Caki2 (cell line): ENCODE measurements at places on chromosomes 2 and 18. TPM values are rescaled to one million over a fixed set of nuclear protein-coding genes. Genes with fewer than 3 reads are reported as not detected.

The TPRKB gene
- 41.7 and 52.6 TPM in 2 replicates for total RNA-seq

The STAT4 gene
- 11.1 and 15.2 TPM in 2 replicates for total RNA-seq

The PAPOLG gene
- 2.3 TPM in 2 replicates for total RNA-seq

The TNS1 gene
- total RNA-seq: 0.61 and 0.68 TPM in 2 replicates

The SGPP2 gene
- total RNA-seq: 7.5 and 8.1 TPM in 2 replicates

The EPB41L5 gene
- total RNA-seq: 4.8 and 16.5 TPM in 2 replicates

The GORASP2 gene
- 59.3 and 67.8 TPM in 2 replicates for total RNA-seq

The PNPT1 gene
- 12.7 and 26.6 TPM in 2 replicates for total RNA-seq

The SFT2D3 gene
- 3.4 and 6.6 TPM in 2 replicates for total RNA-seq

- DNase-seq: no peak
Measured at GRCh38 chr2:186534406-186534805, 48.3 kb downstream of the ZC3H15 start.

DNA sequence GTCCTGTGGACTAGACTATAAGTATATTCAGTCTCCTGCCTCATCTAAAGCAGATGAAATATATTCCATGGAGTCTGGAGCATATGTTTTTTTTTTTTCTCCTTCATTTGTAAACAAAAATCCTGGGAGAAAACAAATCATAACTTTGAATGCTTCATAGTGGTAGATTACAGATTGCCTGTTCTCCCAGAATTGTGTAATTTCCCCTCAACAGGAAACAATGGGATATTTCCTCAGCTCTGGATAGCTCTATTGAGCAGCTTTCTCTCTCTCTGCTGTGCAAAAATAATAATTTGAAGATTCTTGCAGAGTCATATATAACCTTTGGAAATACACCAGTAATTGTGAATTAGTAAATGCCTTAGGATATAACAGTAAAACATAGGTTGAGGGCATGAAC is 1406.6 kb upstream of the ACVR2A start:
- no peak for DNase-seq

GRCh38 chr2:20403774-20404312 is 43.0 kb upstream of the RHOB start:
- no peak for DNase-seq

DNA sequence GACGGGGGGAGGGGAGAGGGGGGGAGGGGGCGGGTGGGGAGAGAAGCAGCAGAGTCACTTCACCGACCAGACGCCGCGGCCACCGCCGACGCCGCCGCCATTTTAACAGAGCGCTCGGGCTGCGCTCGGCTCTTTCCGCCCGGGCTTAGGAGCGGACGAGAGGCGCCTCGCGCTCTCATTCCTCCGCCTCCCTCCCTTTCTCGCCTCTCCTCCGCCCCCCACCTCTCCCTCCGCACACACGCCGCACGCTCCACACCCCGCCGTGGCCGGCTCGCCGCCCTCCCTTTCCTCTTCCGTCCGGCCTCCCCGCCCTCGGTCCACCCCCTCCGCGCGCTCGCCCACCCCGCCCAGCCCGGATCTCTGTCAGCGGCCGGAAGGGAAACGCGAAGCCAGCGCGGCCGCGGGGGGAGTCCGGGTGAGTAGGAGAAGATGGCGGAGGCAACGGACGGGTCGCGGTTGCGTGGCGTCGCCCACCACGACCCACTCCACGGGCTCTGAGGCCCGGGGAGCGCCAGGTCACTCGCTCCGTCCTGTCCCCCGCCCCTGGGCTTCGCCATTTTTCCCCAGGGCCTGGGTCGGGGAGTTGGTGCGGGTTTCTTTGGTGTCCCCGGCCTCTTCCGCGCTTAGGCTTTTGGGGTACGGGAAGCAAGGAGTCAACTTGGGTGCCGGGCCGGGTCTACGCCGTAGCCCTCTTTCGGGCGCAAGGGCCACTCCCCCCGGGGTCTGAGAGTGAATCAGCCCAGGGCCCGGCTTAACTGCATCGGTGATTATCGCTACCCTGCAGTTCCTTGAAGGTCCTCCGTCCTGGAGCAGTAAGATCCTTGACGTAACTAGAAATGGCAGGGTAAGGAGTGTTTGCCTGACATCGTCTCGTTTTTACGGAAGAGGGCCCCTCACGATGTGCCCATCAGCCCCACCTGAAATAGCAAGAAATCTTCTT is at the start of gene USP34:
TSS of gene USP34 (minus strand) at position 123 of the 940 bp plus-strand sequence. CDS start 395 bp downstream, outside the sequence.
- DNase-seq: peak; percentile 95

- DNase-seq: no peak
Measured at GRCh38 chr18:41818381-41819355, 136.4 kb upstream of the PIK3C3 start.

- no peak for DNase-seq
Measured at GRCh38 chr2:73004466-73004865, 67.0 kb downstream of the SFXN5 start.

GRCh38 chr2:221088506-221088905 is 483.6 kb downstream of the EPHA4 start:
- no peak for DNase-seq

GRCh38 chr2:1499033-1499795 is 86.0 kb downstream of the TPO start:
- DNase-seq: no peak

- DNase-seq: no peak
Measured at GRCh38 chr2:16726147-16726546, 60.5 kb upstream of the CYRIA start.

DNA sequence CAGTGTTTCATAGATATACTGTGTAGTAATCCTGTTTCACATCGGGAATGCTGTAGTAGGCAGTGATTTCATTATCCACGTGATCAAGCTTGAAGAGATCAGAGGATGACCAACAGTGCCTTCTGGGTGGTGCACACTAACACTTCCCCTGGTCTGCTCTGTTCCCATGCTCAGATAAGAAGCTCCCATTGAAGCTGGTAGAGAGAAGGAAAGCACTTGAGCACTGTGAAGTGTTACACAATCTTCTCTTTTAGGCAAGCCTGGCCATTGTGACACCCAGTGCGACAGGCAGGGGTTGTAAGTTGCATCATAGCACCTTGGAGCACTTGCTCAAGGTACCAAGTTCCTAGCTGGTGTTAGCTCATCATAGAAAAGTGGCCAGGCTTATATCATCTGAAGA is 30.6 kb upstream of the GPD2 start:
- DNase-seq: no peak

DNA sequence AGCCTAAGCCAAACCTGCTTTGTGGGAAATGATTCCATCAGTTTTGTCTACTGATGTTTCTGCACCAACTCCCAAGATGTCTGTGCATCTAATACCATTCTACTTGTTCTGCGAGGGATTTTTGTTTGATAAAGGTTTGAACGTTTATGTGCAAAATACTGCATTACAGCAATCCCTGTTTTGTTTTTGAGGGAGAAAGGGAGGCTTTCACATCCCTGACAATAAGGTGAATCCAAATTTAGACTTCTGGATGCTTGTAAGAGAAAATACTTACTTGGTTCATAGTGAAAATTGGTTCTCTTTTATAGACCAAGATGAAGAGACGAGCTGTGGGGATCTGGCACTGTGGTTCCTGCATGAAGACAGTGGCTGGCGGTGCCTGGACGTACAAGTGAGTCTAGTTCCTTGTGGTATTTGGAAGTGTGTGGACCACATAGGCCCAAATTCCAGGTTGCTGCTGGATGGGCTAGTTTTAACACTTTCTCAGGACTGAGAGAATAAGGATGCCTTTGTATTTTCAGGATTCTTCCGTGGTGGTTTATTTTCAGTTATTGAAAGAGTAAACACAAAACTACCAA is 1.1 kb downstream of the RPL37A start:
- DNase-seq: no peak

DNA sequence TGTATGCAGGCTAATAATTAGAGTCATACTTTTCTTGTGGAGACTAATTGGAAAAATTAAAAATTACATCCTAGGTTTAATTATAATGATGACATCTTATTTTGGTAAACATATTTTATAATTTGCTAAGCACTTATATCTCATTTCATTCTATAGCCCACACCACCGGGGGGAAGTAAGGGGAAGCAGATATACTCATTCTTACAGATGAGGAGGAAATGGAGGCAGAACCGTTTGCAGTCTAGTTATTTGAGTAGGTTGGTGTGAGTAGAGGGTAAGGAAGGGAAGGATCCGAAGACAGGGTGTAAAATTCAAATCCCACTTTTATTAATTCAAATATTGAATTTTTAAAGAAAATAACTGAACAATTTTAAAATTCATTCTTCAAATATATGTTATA is 3.7 kb downstream of the ITGAV start:
- DNase-seq: no peak

DNA sequence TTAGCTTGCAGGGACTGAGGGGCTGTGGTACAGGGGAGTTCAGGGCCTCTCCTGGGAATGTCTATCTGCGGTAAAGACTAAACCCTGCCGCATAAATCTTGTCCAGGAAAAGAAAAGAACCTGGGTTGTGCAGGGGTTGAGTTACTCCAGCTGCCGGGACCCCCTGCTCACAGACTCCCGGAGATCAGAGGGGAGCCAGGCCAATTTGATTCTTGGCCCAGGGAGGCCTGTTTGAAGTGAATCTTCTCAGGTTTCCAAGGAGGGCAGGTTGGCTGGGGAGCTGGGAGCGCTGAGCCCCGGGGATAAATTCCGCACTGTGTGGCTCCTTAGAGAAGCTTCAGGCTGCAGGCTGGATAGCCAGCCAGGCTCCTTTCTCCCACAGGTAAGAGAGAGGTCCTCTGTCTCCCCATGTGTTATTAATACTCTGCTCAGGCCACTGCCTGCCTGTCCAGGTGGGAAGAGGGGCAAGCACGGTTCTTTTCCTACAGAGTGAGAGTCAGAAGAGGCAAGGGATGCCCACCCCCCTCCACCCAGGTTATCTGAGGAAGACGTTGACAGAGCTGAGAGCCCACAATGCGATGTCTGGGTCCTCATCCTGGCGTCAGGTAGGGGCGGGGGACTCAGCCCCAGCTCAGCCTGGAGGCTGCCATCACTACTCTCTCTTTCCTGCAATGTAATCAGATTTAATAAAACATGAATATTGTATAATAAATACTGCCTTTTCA is 82.7 kb downstream of the LONRF2 start:
- no peak for DNase-seq

DNA sequence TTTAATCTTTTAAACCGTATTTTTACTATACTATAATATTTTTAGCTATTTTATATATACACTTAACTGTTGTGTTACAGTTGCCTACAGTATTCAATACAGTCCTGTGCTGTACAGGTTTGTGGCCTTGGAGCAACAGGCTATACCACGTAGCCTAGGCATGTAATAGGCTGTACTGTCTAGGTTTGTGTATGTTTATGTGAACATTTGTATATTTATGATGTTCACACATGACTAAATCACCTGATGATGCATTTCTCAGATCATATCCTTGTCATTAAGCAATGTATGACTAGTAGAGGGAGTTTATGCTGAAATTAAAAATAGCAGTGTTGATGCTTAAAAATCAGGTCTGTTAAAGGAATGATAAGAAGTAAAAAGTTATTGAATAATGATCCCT is 92.3 kb upstream of the RANBP2 start:
- no peak for DNase-seq

- DNase-seq: no peak
Measured at GRCh38 chr2:150050036-150050435, 437.4 kb downstream of the RND3 start.

DNA sequence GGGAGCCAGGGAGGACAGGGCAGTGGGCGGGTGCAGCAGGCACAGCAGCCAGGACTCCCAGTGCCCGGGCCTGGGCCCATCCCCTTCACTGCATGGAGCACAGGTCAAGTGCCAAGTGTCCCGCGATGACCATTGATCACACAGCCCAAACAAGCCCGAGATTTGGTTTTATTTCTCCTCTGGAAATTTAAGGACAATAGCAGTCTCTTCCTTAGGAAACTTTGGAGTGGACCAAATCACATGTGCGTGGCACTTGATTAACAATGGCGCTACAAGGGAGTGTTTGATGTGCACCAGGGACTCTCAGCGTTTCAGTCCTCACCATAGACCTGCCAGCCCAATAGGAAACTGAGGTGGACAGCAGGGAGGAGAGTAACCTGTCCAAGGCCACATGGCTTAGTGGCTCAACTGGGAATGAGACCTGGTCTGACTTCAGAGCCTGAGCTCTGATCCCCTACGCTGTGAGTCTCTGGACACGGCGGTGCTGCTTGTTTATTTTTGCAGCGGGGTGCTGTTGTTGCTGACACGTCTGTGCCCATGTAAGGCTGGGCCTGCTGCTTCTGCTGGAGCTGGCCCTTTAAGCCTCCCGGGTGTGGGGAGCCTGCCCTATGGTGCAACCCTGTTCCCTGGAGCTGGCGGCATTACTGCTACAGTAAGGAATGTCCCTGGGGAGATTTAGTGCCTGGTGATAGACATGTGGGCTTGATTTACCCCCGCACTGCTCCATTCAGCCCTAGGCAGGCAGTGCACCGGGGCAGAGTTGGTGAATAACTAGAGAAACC is 194.2 kb downstream of the INHBB start:
- DNase-seq: no peak

GRCh38 chr2:160229591-160229990 is 29.5 kb upstream of the ITGB6 start:
- DNase-seq: peak; percentile 61

DNA sequence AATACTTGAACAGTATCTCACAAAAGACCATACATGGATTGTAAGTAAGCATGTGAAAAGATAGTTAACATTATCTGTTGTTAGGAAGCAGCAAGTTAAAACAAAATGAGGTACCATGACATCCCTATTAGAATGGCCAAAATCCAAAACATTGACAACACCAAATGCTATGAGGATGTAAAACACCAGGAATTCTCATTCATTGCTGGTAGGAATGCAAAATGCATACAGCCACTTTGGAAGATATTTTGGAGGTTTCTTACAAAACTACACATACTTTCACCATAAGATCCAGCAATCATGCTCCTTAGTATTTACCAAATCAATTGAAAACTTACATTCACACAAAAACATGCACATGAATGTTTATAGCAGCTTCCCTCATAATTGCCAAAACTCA is 30.9 kb upstream of the ICOS start:
- DNase-seq: no peak

- peak; percentile 44 for DNase-seq
Measured at GRCh38 chr2:9380702-9381628, 42.4 kb downstream of the ITGB1BP1 start.

- peak; percentile 51 for DNase-seq
Measured at GRCh38 chr18:7021994-7022840, 95.4 kb downstream of the LAMA1 start.

DNA sequence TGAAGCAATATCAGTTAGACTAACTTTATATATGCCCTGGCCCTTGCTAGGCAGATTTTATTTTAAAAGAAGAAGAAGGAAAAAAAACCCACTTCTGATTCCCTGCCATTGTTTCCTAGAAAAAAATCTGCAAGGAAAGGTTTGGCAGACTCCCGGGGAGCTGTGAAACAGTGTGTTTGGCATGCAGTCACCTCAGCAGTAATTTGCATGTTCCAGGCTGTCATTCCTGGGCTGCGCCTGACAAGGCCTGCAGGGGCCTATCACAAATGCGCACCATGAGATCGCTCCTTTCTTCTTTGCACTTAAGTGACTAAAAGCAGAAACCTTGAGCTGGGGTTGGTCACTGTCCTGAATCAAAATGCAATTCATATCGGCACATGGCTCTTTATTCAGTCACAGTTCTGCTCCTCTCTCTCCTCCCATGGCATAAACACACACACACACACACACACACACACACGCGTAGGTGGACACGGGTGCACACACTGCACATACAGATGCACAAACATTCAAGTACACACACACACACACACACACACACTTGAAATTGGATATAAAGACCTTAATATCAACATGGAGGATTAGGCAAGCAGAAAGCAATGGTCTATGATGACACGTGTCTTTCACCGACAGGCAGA is 172.8 kb downstream of the MYT1L start:
- DNase-seq: no peak
